ENCODE measurements at places on chromosomes 1 and 21.

GRCh38 chr1:55990007-55990406 is 589.4 kb downstream of the PLPP3 start:
- H3K4me3 ChIP-seq = no peak overlapping the region
- no peaks in the 10 kb centered on the region for H3K27me3 ChIP-seq
- no peak overlapping the region for H3K27ac ChIP-seq
- peaks cover 14% of the 10 kb centered on the region for H3K4me1 ChIP-seq

DNA sequence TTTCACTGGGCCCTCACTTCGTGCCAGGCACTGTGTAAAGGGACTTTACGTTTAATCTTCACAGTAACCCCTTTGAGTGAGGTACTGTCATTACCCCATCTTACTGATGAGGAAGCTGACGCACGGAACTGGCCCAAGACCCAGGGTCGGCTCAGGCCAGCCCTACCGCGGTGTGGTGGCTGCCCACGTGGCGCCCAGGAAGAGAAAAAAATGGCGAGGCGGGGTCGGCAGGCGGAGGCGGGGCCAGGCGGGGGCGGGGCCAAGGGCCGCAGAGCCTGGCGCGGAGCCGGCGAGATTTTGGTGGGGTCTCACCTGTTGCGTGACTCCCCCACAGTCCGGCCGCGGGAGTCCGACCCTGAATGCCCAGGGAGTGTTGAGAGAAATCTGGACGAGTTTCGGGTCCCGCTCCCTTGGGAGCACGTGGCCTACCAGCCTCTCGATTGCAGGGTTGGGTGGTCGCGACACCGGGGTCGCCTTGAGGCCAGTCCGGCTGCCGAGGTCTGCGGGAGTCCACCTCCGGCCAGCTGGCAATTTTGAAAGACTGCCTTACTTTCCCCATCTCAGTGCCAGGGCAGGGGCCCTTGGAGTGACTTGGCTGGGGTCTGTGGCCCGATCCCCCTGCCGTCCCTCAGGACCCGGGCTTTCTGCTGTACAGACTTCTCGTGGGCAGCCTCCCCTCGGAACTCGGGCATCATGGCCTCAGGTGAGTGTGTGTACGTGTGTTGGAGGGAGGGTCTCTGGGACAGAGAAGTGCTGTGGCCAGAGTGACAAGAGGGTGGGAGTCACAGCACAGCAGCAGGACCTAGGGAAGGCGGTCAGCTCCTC is at the start of the genes AMPD2 and GNAT2:
Gene AMPD2, plus strand, starts transcription at position 262 of the 825 bp plus-strand sequence. CDS start 1,339 bp downstream, outside the sequence.
Gene GNAT2, minus strand, starts transcription at position 41 of the 825 bp plus-strand sequence. CDS start 6,746 bp downstream, outside the sequence.
- no peaks in the 10 kb centered on the region for H3K27me3 ChIP-seq
- H3K27ac ChIP-seq = peak within 1 kb of the TSS; percentile 62
- DNase-seq = peak; percentile 68
- peak within 1 kb of the TSS; percentile 51 for H3K4me3 ChIP-seq
- peaks cover 31% of the 10 kb centered on the region for H3K4me1 ChIP-seq
- peaks cover 3% of the 10 kb centered on the region for H3K36me3 ChIP-seq

- H3K27ac ChIP-seq = no peak overlapping the region
- peaks cover 21% of the 10 kb centered on the region for H3K4me1 ChIP-seq
- no peak overlapping the region for H3K4me3 ChIP-seq
- H3K27me3 ChIP-seq = no peaks in the 10 kb centered on the region
- no peak for DNase-seq
- H3K36me3 ChIP-seq = peaks cover 8% of the 10 kb centered on the region
These were observed 7.4 kb downstream of the STX6 start for GRCh38 chr1:181015251-181015615.

DNA sequence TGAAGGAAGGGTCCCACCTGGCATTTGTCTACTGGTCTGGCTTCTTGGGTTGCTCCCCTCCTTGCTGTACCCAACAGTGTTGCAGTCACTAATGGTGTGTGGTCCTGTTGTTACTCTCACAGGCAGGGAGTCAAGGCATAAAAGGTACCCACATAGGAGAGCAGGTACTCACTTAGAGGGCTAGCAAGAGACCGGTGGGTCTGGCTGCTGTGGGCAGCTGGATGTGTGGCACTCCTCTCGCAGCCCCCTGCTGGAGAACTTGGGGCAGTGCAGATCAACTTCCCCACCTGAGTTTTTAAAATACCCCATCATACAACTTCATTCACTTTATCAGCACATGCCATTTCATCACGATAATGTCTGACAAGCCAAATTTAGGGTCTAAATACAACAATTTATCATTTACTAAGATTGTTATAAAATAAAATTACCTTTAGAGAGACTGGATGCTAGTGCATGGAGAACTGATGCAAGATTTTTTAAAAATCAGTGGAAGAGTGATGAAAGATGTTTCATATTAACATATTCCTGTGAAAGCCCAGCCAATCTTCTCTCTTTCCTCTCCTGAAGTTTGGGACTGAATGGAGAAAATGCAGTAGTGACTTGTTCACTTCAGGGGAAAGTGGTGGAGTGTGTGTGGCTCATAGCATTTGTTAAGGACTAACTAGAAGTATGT is 42.8 kb downstream of the ACP6 start:
- no peaks in the 10 kb centered on the region for H3K4me1 ChIP-seq
- H3K27me3 ChIP-seq = no peaks in the 10 kb centered on the region
- DNase-seq = no peak
- no peak overlapping the region for H3K4me3 ChIP-seq
- H3K27ac ChIP-seq = no peak overlapping the region

- no peak for DNase-seq
- H3K4me3 ChIP-seq = no peak overlapping the region
- H3K36me3 ChIP-seq = no peaks in the 10 kb centered on the region
- H3K27ac ChIP-seq = no peak overlapping the region
- H3K4me1 ChIP-seq = peaks cover 1% of the 10 kb centered on the region
These were observed 18.0 kb upstream of the RCSD1 start for GRCh38 chr1:167611983-167612382.

- no peaks in the 10 kb centered on the region for H3K27me3 ChIP-seq
- H3K36me3 ChIP-seq = peaks cover 98% of the 10 kb centered on the region
- no peak overlapping the region for H3K27ac ChIP-seq
- no peaks in the 10 kb centered on the region for H3K4me1 ChIP-seq
- no peak overlapping the region for H3K4me3 ChIP-seq
- DNase-seq = no peak
These were observed 19.0 kb downstream of the RCC2 start for GRCh38 chr1:17420391-17420918.

GRCh38 chr1:43366601-43367025 is 1.2 kb downstream of the ELOVL1 start:
- DNase-seq = no peak
- H3K27me3 ChIP-seq = no peaks in the 10 kb centered on the region
- peaks cover 68% of the 10 kb centered on the region for H3K36me3 ChIP-seq
- H3K4me1 ChIP-seq = peaks cover 33% of the 10 kb centered on the region

GRCh38 chr1:193402977-193403376 is 216.6 kb upstream of the B3GALT2 start:
- H3K4me3 ChIP-seq = no peak overlapping the region
- no peaks in the 10 kb centered on the region for H3K4me1 ChIP-seq
- no peaks in the 10 kb centered on the region for H3K36me3 ChIP-seq

DNA sequence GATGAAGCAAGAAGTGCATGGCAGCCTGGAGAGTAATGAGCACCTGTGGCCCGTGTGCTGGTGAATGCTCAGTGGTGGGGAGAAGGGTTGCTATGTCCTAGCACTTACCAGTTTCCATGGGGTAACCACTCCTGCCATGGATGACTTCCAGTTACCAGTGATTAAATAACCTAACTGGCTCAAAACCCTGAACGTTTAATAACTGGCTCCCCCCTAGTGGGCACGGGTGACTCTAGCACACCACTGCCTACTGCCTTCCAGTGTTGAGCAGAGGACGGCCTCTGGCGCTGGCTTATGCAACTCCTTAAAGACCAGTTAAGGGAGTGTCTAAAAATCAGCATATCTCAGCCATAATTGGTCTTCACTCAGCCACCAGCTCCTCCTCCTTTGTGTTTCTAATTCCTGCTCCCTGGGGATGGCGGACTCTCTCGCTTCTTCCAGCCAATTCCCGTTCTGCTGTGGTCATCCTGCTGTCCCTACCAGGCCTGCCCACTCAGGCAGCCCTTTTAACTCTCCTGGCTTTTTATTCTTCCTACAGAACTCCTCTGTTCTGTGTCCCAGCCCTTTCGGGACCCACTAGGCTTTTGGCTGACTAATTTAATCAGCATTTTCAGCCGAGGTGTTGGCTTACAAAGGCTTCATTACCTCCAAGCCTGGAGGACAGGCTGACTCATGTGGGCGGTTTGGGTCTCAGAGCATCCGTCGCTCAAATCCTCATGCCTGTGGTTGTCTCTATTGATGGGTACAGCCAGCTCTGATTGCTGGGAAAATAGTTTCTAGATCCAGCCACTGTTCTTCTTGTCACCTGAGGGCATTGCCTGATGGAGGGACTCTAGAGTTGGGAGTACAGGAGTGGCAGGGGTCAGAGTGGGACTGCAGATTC is 332.4 kb downstream of the CAMTA1 start:
- no peaks in the 10 kb centered on the region for H3K36me3 ChIP-seq
- no peak overlapping the region for H3K27ac ChIP-seq
- peak; percentile 51 for DNase-seq
- no peak overlapping the region for H3K4me3 ChIP-seq

- H3K4me3 ChIP-seq = no peak overlapping the region
- no peaks in the 10 kb centered on the region for H3K27me3 ChIP-seq
- DNase-seq = no peak
- no peak overlapping the region for H3K27ac ChIP-seq
- H3K4me1 ChIP-seq = no peaks in the 10 kb centered on the region
- no peaks in the 10 kb centered on the region for H3K36me3 ChIP-seq
These were observed 1046.0 kb downstream of the MRPL39 start for GRCh38 chr21:24561291-24561690.

DNA sequence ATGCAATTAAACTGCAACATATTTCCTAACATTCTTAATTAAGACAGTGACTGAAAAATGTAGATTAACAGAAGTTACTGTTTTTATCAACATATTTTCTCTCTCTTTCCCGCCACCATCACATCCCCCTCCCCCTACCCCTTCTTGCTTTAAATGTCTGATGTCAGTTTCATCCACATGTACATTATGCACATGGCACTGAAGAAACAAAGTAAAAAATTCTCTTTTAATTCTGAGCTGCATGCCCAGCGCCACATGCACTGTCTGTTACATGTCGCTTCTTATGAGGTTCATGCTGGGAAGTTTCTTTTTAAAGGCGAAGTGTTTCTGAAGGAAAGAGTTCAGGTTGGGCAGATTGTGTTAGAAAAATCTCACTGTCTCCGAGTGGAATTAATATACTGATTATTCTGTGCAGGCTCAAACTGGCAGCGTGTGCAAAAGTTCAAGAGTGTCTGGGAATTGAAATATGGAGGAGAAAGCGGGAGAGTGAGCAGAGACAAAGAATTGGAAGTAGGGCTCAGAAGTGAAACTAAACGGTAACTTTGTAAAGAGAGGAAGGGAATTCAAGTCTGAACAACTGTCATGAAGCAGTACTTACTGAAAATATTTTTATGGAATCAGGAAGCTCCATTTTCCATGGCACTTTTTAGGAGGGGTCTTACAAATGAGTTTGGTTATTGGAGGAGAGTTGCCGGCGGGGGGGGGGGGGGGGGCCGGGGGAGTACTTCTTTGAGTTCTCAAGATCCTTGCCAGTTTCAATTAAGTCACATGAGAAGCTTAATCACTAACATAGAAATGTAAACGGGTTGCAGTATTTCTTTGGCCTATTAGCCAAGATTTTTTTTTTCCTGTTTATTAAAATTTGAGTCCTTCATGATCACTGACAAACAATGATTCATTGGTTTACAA is 217.6 kb downstream of the SDCCAG8 start:
- peaks cover 11% of the 10 kb centered on the region for H3K4me1 ChIP-seq
- no peaks in the 10 kb centered on the region for H3K27me3 ChIP-seq
- H3K27ac ChIP-seq = peak overlapping the region; percentile 66
- H3K36me3 ChIP-seq = no peaks in the 10 kb centered on the region

DNA sequence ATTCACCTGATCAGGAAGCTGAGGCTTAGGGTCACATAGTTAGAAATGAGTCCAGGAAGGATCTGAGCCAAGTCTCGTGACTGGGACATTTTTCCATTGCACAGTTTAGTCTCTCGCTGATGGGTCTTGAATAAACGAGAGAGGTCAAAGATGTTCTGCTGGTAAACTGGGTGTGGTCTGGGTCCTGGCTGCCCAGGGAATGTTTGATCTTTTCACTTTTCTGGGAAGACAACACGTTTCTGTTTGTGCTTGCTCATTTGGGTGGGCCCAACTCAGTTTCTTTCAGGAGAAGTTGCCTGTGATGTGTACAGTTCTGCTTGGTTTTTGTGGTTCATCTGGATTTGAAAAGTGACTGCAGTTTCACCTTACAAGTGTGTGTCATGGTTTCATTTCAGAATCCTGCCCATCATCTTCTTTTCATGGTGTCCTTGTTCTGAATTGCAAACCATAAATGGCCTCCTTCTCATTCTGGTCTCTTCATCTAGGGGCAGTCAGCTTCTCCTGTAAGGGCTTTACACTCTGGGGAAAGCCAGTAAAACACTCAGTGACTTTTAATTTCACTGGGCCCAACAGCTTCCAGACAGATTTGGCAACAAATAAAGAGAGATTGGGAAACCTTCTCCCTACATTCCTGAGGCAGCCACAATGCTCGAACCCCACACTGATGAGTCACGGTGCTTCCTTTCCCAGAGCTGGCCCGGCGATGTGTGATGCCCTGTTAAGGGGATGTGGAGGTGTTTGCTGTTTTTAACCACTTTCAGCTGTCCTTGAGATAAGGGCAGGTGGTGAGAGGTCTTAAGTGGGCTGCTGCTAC is 7.2 kb upstream of the TACSTD2 start:
- peaks cover 39% of the 10 kb centered on the region for H3K4me1 ChIP-seq
- DNase-seq = peak; percentile 83
- no peaks in the 10 kb centered on the region for H3K36me3 ChIP-seq
- H3K4me3 ChIP-seq = no peak overlapping the region
- H3K27ac ChIP-seq = peak overlapping the region; percentile 60

- no peak overlapping the region for H3K27ac ChIP-seq
- H3K36me3 ChIP-seq = no peaks in the 10 kb centered on the region
- no peaks in the 10 kb centered on the region for H3K4me1 ChIP-seq
- no peak for DNase-seq
These were observed 175.6 kb upstream of the ESRRG start for GRCh38 chr1:216898801-216899200.

GRCh38 chr21:25733859-25734653 is 648 bp downstream of the ATP5PF start:
- no peaks in the 10 kb centered on the region for H3K27me3 ChIP-seq
- H3K4me1 ChIP-seq = peaks cover 10% of the 10 kb centered on the region
- no peak for DNase-seq
- H3K36me3 ChIP-seq = peaks cover 23% of the 10 kb centered on the region
- H3K4me3 ChIP-seq = peak overlapping the region; percentile 92
- peak overlapping the region; percentile 95 for H3K27ac ChIP-seq

DNA sequence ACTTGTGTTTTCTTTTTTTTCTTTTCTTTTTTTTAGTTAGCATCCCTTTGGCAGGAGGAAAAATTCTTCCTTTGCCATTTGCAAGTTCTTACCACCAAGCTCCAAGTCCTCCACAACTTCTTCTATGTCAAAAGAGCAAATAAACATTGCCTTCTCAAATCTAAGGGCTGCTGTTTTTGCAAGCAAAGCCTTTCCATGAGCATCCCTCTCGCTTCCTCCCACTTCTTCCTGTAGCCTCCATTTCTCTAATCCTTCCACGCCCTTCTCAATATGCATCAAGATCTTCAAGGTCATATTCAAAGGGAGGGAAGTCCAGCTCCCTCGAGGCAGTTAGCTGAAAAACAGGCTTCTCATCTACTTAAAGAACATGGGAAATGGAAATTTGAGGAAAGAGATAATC is 147.1 kb downstream of the ADSS2 start:
- no peak overlapping the region for H3K27ac ChIP-seq
- H3K36me3 ChIP-seq = no peaks in the 10 kb centered on the region
- no peak for DNase-seq
- peaks cover 13% of the 10 kb centered on the region for H3K4me1 ChIP-seq
- H3K27me3 ChIP-seq = no peaks in the 10 kb centered on the region
- no peak overlapping the region for H3K4me3 ChIP-seq

Measured in SJSA1 (cell line).